ENCODE measurements at places on chromosomes 2 and 18.

- DNase-seq = no peak
Measured at GRCh38 chr2:169452080-169452479, 27.2 kb upstream of the BBS5 start.

DNA sequence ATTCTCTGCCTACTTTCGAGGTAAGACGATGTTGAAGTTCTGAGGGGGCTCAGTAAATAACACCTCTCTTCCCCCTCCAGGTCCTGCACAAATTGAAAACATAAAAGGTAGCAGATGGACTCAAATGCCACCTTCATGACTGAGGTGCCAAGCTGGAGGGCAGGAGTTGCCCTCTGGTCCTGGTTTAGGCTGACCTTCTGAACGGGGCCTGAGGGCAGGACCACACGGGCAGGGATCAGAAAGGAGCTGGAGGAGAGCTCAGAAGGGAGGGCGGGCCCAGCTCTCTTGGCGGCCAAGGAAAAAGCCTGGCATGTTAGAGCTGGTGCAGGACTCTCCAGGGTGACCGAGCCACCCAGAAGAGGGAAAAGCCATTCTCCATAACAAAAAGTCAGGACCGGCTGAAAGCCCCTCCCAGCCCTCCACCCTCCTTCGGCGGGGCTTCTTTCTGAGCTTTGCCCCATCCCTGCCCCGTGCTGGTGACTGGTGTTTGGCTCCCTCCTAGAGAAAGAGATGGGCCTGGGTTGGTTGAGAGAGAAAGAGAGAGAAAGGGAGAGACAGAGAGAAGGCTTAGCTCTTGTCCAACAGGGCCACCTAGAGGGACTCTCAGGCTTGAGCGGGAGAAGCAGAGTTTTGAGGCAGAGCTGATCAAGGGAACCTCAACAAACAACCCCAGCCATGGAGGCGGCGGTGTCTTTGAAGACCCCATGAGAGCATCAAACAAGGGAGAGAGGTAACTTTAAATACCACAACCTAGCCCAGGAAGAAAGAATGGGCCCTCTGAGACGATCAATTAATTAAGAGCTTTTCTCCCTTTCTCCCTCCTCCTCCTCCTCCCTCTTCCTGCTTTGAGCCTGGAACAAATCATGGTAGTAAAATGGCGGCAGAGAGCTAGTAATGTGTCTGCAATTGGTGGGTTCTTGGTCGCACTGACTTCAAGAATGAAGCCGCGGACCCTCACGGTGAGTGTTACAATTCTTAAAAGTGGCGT is 50.8 kb downstream of the WIPF1 start:
- no peak for DNase-seq

DNA sequence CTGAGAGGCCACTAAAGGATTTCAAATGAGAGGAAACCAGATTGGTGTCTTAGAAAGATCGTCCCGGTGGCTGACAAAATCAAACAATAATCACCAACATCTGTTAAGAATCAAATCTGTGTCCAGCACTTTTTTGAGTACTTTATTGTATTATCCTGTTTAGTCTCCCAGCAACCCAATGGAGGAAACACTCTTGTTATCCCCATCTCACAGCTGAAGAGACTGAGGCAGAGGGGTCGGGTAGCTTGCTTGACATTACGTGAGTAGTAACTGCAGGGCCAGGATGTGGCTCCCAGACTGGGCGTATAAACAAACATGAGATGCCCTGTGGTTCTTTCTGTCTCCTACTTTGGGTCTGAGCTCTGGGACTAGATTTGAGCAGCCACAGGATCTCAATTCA is 76.0 kb downstream of the KLHL29 start:
- DNase-seq = no peak

- no peak for DNase-seq
Measured at GRCh38 chr2:199552141-199552540, 94.4 kb upstream of the SATB2 start.

GRCh38 chr18:21686282-21687105 is 18.1 kb downstream of the ABHD3 start:
- no peak for DNase-seq

DNA sequence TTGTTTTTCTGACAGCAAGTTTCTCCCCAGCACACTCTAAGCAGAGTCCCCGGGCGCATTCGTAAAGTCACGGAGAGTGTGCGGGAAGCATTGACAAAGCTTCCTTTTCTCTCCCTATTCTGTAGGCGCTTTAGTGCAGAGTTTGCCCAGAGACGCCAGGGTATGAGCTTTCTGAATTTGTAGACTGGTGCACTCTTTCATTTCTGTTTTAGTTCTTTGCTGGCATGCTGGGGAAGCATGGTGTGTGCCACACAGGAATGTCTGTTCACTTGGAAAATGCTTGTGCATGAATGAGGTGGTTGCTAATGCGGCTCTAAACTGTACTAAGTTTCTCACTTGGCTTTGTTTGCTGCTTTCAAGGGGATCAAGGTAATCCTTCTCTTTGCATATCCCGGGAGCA is 102.6 kb downstream of the RTN4 start:
- DNase-seq = no peak

DNA sequence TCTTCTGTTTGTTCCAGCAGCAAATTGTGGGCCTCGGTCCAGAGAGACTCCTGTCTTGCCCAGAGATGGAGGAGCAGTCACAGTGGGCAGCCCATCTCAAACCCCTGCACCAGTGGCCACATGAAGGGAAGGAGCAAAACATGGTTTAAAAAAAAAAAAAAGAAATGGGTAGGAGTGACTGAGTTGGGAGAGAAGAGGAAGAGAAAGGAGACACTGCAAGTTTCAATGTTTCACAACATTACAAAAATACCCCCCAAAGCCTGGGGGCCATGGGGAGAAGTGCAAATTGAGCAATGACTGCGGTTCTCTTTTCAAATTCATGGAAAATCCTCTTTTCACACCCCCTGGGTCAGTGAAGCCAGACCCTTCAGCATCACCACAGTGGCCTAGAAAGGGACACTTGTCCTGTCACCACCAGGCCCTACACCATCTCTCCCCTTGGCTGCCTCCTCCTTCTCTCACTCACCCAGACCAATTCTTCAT is 117.1 kb downstream of the ZFP36L2 start:
- no peak for DNase-seq

DNA sequence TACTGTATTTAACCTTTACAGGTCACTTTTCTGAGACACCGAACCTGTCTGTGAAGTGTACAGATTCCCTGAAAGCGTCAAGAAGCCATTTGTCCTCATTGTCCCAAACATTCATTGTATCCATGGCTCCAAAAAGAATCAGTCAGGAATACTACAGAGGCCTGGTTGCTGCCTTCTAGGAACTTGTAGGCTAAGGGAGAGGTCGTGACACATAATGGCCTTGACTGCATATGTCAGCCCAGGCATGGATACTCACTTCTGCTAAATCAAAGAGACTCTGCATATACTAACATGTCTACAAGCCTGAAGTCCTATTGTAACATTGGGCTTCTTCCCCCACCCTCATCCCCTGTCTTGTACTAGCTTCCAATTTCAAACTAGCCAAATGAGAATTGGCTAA is 40.2 kb downstream of the ONECUT2 start:
- DNase-seq = no peak

DNA sequence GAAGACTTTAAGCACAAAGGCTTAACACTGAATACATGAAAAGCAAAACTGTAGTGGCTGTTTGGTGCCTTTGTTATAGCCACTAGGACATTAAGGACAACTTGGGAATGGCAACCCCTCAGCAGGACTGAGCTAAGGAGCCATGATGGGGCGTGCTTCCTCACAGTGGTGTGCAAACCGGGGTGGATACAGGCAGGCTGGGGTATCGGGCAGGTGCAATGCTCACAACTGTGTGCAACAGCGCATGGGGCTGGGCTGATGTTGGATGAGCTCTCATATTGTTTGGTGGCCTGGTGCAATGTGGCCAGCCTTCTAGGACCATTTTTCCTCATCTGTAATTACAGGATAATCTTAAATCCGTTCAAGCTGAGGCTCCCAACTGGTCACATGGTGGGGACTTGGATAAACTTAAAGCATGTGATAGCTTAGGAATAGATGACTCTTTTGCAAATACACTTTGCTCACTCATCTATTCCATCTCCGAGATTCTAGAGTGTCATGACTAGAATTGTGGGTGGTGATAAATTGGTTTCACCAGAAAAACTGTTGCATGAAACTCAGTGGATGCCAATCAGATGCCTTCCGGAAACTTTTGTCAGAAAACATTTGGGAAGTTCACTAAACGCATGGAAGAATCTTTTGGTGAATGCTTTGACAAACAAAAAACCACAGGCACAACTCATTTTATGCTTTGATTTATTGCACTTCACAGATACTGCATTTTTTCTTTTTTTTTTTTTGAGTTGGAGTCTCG is 116.5 kb downstream of the PXDN start:
- no peak for DNase-seq

DNA sequence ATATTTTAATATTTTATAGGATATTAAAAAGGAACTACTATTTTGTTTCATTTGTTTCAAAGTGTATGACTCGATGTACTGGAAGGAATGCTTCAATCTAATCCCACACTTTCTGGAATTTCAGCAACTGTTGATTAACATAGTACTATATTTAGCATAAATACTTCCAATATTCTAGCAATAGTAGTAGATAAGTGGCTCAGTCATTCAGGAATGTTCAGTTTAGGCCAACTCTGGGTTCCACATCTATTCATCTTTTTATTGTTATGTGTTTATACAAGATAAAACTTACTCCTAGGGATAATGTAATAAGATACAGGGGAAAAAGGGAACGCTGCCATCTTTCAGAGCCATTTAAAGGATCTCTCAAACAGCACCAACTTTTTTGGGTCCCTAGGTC is 22.3 kb upstream of the ORC2 start:
- no peak for DNase-seq

- DNase-seq = no peak
Measured at GRCh38 chr2:195411219-195411687, 245.8 kb upstream of the SLC39A10 start.

GRCh38 chr2:241966647-241967466 is 97.3 kb downstream of the RTP5 start:
- no peak for DNase-seq

GRCh38 chr2:33370636-33371265 is 105.7 kb upstream of the RASGRP3 start:
- DNase-seq = no peak

GRCh38 chr2:74587664-74588277 is 33.3 kb downstream of the DOK1 start:
- no peak for DNase-seq

GRCh38 chr2:162458240-162458639 is 114.3 kb downstream of the GCA start:
- no peak for DNase-seq

DNA sequence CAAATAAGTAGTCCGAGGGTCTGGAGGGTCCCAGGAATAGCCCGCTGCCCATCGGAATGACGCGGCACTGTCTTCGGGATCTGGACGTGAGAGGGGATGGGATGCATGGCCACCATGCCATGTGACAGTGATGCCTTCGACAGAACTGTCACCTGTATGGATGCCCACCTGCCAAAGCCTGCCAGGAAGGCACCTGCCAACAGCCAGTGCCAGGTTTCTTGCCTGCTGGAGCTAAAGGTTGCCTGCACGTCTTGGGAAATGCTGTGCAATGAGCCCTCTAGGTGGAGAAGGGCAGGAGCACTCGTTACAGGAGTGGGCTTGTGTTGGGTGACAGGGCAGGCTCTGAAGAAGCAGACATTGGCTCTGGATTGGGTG is 20.5 kb downstream of the GPR35 start:
- no peak for DNase-seq

DNA sequence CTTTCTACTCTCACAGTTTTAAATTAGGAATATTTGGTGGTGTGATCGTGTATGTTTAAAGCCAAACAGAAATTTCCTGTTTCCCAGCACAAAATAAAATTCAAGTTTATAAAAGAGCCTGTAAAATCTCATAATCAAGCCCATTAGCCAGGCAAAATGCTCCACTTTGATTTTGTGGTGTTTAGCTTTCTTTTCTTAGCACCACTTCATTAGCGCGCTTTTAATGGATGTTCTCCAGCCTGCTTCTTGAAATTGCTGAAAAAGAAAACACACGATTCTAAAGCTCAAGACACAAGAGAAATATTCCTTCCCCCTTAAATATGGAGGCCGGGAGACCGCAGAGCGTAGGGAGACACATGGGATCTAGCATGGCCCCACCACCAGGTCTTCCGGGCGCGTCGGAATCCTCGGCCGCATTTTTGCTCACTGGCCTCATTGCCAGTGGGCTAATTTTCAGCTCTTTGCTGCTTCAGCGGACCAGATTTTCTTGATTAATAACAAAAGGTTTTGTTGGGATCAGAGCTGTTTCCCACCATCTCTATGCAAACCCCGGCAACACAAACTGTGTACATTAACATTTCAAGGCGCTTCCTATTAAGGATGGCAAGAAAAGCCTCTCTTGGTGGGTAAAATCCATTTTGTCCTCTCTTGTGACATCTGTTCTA is 40.4 kb upstream of the ID2 start:
- DNase-seq = no peak

DNA sequence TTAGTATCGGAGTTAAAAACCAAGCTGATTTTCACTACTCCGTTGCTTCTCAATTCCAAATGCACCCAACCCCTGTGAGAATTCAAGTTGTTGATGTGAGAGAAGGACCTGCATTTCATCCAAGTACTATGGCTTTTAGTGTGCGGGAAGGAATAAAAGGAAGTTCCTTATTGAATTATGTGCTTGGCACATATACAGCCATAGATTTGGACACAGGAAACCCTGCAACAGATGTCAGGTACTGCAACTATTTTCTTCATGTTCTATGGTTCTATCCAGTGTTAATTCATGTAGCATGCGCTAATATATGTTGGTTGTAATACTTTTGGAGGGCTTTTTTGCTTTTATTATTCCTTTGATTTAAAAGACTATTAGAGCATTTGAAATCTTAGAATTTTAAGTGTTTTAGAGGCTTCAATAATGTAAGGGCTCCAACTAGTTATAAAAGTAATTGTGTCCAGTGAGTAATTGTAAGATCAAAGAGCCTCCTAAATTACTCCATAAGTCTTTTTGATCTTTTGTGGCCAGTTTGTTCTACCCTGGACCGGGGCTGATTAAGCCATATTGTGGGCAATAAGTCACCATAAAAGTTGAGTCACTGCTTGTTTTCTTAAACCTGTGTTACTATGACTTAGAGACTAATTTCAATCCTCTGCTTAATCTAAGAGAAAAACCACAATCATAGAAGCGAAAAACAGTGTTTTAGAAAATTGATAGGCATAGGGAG is 22.9 kb downstream of the DSG4 start:
- DNase-seq = no peak

DNA sequence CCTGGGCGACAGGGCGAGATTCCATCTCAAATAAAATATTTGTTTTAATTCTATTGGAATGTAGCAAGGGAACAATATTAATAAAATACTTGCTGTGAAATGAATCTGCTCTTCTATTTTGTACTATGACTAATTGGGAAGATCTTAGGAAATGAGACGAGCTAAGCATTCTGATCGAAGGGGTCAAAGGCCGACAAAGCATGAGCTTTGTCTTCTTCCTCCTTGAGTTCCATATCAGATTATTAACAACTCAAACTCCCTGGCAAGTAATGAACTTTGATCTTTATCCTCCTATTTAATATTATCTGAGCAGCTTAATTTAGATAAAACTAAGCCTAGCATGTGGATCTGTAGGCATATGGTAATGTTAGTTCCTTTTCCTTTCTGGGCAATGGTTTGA is 15.5 kb downstream of the GEMIN6 start:
- DNase-seq = no peak

Data from activated naive CD4-positive, alpha-beta T cell (primary cell).